ENCODE measurements at places on chromosomes 4 and X.
A peak's percentile ranks its signal among the peaks of the same experiment; 100 is the strongest.

- DNase-seq: no peak
Measured at GRCh38 chrX:148441387-148441786, 59.0 kb upstream of the AFF2 start.

GRCh38 chr4:158814636-158815330 is 46.0 kb downstream of the FNIP2 start:
- DNase-seq: no peak

- no peak for DNase-seq
Measured at GRCh38 chrX:55710701-55711100, 6.8 kb upstream of the RRAGB start.

- no peak for DNase-seq
Measured at GRCh38 chr4:4810092-4810774, 49.2 kb upstream of the MSX1 start.

DNA sequence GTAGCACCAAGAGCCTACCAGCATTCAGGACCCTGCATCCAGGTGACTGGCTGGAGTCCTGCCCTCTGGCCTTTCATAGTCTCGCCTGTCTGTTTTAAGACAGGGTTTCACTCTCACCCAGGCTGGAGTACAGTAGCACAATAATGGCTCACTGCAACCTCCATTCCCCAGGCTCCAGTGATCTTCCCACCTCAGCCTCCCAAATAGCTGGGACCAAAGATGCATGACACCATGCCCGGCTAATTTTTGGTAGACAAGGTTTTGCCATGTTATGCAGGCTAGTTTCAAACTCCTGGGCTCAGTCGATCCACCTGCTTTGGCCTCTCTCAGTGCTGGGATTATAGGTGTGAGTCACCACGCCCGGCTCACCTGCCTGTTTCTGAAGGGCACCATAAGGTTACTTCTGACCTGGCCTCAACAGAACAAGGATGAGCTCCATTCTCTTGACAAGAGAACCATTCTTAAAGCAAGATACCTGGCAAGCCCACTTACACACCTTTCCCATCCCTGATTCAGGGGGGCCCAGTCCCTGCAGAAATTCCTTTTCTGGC is 6.7 kb downstream of the RPS4X start:
- DNase-seq: no peak

DNA sequence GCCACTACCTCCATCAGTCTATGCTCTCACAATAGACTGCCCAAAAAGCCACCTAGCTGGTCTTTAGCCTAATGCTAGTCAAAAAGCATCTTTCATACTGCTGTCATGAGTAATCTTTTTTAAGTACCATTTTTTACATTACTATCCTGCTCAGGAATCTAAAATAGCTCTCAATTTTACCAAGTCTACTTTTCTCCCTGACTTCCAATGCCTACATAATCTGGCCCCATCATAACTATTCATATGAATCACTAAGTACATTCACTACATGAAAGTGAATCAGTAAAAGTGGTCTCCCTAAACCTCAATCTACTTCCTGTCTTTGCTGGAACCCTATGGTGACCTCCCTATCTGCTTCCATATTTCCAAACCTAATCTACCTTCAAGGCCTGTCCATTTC is 105.9 kb downstream of the THOC2 start:
- DNase-seq: no peak

DNA sequence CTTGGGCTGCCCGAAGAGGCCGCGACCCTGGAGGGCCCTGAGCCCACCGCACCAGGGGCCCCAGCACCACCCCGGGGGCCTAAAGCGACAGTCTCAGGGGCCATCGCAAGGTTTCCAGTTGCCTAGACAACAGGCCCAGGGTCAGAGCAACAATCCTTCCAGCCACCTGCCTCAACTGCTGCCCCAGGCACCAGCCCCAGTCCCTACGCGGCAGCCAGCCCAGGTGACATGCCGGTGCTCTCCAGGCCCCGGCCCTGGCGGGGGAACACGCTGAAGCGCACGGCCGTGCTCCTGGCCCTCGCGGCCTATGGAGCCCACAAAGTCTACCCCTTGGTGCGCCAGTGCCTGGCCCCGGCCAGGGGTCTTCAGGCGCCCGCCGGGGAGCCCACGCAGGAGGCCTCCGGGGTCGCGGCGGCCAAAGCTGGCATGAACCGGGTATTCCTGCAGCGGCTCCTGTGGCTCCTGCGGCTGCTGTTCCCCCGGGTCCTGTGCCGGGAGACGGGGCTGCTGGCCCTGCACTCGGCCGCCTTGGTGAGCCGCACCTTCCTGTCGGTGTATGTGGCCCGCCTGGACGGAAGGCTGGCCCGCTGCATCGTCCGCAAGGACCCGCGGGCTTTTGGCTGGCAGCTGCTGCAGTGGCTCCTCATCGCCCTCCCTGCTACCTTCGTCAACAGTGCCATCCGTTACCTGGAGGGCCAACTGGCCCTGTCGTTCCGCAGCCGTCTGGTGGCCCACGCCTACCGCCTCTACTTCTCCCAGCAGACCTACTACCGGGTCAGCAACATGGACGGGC is 579 bp downstream of the ABCD1 start:
- DNase-seq: peak; percentile 52

- DNase-seq: no peak
Measured at GRCh38 chr4:78288327-78288726, 231.2 kb downstream of the FRAS1 start.

DNA sequence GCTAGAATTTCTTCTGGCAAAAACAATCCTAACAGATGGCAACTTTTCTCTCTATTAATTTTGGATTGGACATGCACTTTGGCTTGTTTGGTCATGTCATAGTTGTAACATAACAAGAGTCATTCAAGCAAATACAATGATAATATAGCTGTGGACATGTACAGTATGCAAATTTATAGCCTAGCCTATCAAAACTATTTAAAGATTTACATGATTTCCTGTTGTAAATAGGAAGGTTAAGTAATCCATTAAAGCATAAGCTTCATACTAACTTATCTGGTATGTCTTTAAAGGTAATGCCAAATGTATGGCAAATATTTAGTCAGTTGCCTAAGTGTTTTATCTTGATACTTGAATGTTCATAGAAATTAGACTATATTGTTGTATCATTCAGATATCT is 45.3 kb downstream of the RPA4 start:
- no peak for DNase-seq

- no peak for DNase-seq
Measured at GRCh38 chr4:185090592-185090991, 52.5 kb upstream of the SLC25A4 start.

DNA sequence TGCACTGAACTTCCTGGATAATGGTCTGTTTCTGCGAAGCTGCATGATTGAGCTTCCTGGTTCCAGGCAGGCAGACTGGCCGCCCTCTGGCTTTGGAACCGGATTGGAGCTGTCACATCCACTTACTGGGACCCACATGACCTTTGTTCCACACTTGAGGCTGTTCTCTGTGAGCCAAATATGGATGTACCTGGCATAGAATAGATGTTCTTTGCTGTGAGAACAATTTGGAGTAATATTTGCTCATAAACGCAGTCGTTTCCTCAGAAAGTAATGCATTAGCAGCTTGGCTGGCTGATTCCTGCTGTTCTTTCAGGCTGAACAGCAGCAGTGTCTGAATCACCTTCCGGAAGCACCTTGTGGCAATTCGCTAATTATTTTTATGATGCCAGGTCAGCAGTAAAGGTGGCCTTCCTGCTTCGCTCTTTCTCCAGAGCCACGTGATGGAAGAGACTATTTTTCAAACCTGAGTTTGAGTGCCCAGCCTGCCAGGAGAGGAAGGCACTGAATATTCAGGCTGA is 78.1 kb upstream of the BOD1L1 start:
- peak; percentile 83 for DNase-seq

DNA sequence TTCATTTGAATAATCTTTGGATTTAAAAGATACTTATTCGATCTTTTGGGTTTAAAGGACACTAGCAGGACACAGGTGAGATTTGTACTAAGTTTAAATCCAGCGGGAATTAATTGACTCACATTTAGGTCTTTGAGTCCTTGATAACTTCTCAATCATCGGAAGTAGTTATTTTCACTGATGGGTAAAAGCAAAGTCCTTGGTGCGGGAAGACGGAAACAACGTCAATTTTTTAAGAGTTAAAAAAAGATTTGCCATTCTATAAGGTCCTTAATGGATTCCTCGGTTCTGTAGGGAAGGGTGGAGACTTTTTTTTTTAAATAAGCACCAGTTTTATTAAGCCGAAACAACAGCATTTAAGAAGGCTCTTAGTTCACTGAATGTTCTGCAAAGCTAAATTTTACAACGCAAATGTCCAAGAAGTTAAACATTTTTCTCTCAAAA is 2.9 kb downstream of the TMSB4X start:
- DNase-seq: no peak

GRCh38 chr4:137310166-137310565 is 222.1 kb downstream of the PCDH18 start:
- DNase-seq: no peak

Measured in RPMI8226 (cell line).